CD4-positive, alpha-beta T cell treated with Interleukin-10 for 1 hour (primary cell): ENCODE measurements at places on chromosomes 1 and 21.

GRCh38 chr21:45471525-45472221, 66.7 kb downstream of the COL18A1 start:
- no peak for DNase-seq

GRCh38 chr1:205172729-205173366, 38.7 kb downstream of the DSTYK start:
- DNase-seq: no peak

GRCh38 chr1:21499283-21499950, 9.8 kb upstream of the ALPL start:
- DNase-seq: no peak

GRCh38 chr1:37945743-37946702, 830 bp downstream of the INPP5B start:
- DNase-seq: no peak

GRCh38 chr21:41228006-41228370, 60.0 kb downstream of the BACE2 start:
- no peak for DNase-seq

DNA sequence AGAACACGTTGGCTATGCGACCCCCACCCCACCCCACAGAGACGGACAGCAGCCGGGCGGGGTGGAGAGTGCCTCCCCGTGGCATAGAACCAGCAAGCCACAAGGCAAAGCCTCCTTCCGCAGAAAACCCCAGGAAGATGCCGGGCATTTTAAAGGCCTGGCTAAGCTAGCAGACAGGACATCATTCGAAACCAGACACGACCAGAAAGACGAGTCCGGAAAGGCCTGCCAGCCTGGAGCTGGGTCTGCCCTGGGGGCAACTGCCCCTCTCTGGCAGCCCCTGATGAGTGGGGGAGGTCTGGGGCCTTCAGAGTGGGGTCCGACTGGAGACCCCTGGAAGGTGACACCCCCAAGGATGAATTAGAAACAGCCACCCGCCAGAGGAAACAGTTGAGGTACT, 8.5 kb downstream of the FTCD start:
- no peak for DNase-seq

DNA sequence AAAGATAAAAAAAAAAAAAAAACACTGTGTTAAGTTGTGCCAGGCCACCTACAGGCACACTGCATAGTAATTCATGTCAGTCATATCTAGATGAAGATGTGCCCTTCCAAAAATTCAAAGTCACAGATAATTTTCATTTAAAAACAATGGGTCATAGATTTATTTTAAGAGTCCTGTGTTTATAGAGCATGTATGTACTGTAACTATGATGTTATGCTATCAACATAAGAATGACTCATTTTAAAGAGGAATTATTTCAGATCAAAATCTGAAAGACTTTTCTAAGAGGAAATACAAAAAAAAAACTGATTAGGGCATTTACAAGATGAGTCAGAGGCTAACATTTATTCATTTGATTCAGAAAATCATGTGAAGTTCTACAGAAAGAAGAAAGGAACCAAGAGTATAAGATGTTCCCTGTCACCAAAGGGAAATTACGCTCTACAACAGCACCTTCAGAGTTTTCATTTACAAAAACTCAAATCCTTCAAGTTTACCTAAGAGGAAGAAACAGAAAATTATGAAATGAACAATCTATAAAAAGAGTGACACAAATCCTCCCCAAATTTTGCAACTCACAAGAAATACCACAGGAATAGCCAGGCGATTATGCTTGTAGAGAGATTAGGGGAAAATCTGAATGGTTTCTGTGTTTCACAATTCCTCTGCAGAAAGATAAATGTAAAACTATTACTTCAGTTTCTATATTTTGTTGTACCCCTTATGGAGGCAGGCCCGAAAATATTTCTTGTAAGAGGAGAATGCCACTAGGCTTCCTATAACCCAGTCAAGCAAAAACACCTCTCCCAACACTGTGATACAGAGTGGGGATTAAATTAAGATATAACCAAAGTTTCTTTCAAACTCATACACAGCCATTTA, 13.8 kb downstream of the TP53BP2 start:
- DNase-seq: peak; percentile 46

DNA sequence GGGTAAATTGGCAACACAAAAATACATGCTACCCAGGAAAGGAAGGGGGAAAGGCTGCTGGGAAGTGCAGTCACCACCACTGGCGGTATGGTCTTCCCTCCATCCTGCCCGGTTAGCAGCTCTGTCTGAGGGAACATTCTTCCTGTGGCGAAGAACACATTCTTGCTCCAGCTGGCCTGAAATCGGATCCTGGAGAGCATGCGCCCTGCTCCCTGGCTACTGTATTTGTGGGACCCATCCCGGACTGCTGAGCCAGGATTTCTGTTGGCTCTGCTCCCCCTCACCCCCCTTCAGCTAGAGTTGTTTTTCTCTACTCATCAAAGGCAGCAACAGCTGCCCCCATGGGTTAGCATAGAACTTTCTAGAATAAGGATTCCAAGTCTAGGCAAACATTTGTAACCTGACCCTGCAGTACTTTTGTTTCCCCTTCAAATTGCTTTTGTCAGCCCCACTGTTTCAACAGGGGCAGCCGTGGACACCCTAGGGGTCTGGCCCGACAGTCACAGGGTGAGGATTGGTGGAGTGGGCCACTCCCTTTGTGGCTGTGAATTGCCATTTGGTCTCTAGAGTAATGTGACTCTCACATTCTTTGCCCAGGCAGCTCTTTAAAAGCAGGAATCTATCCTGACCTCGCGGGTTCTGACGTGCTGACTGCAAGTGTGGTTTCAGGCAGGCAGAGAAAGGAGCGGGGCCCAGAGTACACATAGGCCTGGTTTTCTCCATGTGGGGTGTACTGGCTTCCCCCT, 157.7 kb downstream of the TOMM20 start:
- peak; percentile 26 for DNase-seq

DNA sequence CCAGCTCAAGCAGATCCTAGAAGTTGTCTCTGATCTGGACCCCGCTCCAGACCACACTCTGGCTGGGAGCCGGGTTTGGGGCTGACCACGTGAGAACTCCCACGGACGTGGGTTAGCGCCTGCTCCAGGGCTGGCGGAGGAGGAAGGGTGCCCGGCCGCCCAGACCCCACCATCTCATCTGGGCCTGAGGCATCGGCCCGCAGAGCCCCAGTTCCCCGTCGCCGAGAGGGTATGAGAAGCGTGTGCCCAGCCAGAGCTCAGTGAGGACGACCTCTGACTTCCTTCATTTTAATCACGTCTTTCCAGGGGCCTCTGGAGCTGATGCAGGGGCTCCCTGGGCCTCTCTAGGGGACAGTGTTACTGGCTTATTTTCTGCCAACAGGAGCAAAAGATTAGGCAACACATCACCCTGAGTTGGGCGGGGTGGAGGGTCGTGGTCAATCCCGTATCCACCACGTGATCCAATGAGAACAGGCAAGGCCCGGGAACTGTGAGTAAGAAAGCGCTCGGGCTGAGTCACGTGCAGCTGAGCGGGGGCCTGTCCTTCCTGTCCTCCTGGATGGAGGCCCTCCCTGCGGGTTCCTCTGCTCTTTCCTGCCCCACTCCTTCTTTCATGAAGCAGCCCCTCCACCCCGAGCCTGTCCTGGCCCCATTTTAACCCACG, 81.1 kb downstream of the SIK1 start:
- DNase-seq: peak; percentile 23
